ENCODE measurements at places on chromosomes 12 and 14. TPM values are rescaled to one million over a fixed set of nuclear protein-coding genes. Genes with fewer than 3 reads are reported as not detected.

PLXNC1 gene
- total RNA-seq = not detected

ITGA7 gene
- total RNA-seq = 3.0 TPM

TBX5 gene
- not detected for total RNA-seq

TAS2R20 gene
- 0.61 TPM for total RNA-seq

PKP2 gene
- 6.5 TPM for total RNA-seq

ACOT4 gene
- not detected for total RNA-seq

TMTC2 gene
- total RNA-seq = 0.58 TPM

ETV6 gene
- 1.8 TPM for total RNA-seq

DCTN2 gene
- 158 TPM for total RNA-seq

GLT1D1 gene
- total RNA-seq = 0.14 TPM

RASAL1 gene
- total RNA-seq = 3.1 TPM

ADCK1 gene
- 4.4 TPM for total RNA-seq

NUAK1 gene
- total RNA-seq = 20.4 TPM

C3AR1 gene
- not detected for total RNA-seq

CCDC197 gene
- not detected for total RNA-seq

SDR9C7 gene
- not detected for total RNA-seq

FAM186B gene
- not detected for total RNA-seq

ZFHX2 gene
- total RNA-seq = 0.03 TPM

ASCL1 gene
- total RNA-seq = not detected

RPGRIP1 gene
- total RNA-seq = not detected

TSPAN8 gene
- not detected for total RNA-seq

COX8C gene
- total RNA-seq = not detected

AP5M1 gene
- total RNA-seq = 32.8 TPM

MAP1LC3B2 gene
- not detected for total RNA-seq

NTF3 gene
- total RNA-seq = not detected

POLE gene
- 19.0 TPM for total RNA-seq

PDE3A gene
- total RNA-seq = not detected

BATF gene
- total RNA-seq = not detected

DPPA3 gene
- total RNA-seq = not detected

LRRC9 gene
- not detected for total RNA-seq

NEMP1 gene
- 23.9 TPM for total RNA-seq

EMP1 gene
- total RNA-seq = 806 TPM

VWF gene
- 0.06 TPM for total RNA-seq
